ENCODE measurements at places on chromosomes 13 and 19. TPM values are rescaled to one million over a fixed set of nuclear protein-coding genes. Genes with fewer than 3 reads are reported as not detected.

SLC25A42 gene
- 10.4 TPM for total RNA-seq

ZNF181 gene
- 4.5 TPM for total RNA-seq

FZR1 gene
- 50.7 TPM for total RNA-seq

BCAM gene
- not detected for total RNA-seq

LHB gene
- 0.39 TPM for total RNA-seq

ZNF677 gene
- 6.4 TPM for total RNA-seq

CDC16 gene
- total RNA-seq, result 83.5 TPM

NTN5 gene
- 0.60 TPM for total RNA-seq

SERPINE3 gene
- not detected for total RNA-seq

Measured in activated CD4-positive, alpha-beta T cell treated with anti-CD3 and anti-CD28 coated beads for 36 hours (primary cell).